Activated CD8-positive, alpha-beta memory T cell treated with anti-CD3 and anti-CD28 coated beads for 1 hour (primary cell): ENCODE measurements at places on chromosomes 2 and 18.

DNA sequence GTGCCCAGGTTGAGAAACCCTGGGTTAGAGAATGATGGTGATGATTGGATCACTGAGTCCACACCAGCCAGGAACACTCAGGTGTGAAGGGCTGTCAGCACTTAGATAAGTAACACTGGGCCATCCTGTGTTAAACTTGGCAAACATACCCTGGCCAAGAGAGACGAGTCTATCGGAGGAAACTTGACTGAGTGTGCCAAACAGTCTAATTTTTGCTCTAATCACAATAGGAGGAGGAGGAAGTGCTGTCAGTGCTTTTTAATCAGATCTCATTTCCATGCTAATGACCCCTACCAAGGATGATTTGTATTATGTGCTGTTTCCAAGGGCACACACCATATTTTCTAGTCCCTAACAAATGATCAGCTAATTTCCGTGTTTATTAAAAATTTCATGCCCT, 63.8 kb upstream of the SEC11C start:
- no peak for DNase-seq

GRCh38 chr2:173793709-173794565, 171.2 kb downstream of the SP3 start:
- no peak for DNase-seq

GRCh38 chr2:164913640-164914350, 41.5 kb downstream of the SLC38A11 start:
- no peak for DNase-seq

GRCh38 chr18:62614494-62614893, 91.7 kb downstream of the ZCCHC2 start:
- DNase-seq: no peak

- no peak for DNase-seq
Measured at GRCh38 chr2:131143803-131144202, 38.7 kb downstream of the PLEKHB2 start.

- DNase-seq: no peak
Measured at GRCh38 chr18:48933578-48934414, 17.0 kb downstream of the SMAD7 start.
